Posterior vena cava (tissue), 2 donors: ENCODE measurements at places on chromosomes 1 and 21. TPM values are rescaled to one million over a fixed set of nuclear protein-coding genes. Genes with fewer than 3 reads are reported as not detected.

The RPE65 gene
- total RNA-seq: not detected

The SYT6 gene
- total RNA-seq: not detected

The GJA5 gene
- 16.3 TPM for total RNA-seq

The AMPD1 gene
- total RNA-seq: not detected

The CRYBG2 gene
- not detected for total RNA-seq

The KRTAP21-2 gene
- not detected for total RNA-seq

The AGTRAP gene
- total RNA-seq: 39.1 TPM

- no peak for DNase-seq
These were observed at the start of gene B3GALT6 for GRCh38 chr1:1232208-1232795. Gene B3GALT6 (plus strand): TSS chr1:1232237. CDS start chr1:1232279, 42 bp downstream.

DNA sequence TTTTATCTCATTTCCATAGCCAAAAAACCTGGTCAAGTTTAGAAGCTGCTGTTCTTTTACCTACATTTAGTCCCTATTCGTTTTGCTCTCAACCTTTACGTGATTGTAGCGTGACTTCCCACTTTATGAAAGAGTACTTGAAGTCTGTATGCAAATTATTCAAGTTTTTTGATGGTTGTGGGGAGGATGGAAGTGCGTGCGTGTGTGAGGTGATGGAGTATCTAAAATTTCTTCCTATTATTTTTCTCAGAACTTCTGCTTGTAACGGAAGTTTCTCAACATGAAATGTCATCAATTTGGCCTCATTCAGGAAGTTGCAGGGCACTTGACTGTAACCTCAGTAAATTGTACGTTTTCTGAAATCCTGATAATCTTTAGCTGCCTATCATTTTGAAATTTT lies 64.0 kb downstream of the SAMSN1 start:
- DNase-seq: no peak

DNA sequence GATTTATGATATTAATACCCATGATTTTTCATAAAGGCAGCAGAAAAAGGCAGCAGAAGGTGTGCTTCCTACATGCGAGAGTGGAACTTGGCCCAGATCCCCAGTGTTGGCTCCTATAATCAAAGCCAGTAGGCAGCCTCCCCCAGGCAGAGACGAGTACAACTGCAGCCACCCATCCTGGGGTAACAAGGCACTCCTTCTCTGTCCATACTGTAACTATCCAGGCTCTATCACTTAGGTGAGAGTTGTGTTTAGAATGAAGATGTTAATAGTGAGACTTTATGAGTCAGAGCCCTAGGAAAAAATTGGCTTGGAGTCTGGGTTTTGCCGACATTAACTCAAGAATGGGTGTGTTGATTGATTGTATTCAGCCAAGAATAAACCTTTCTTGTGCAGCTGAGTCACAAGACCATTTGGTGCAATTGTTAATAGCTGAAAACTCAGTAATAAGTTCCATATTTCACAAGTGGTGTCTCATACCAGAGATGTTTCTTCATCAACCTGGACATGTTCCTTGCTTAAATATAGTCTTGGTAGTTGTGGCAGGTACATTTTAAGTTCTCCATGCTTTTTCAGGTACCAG lies 322.3 kb downstream of the DUSP10 start:
- DNase-seq: no peak

GRCh38 chr1:246631426-246631825 lies 65.2 kb downstream of the CNST start:
- no peak for DNase-seq

DNA sequence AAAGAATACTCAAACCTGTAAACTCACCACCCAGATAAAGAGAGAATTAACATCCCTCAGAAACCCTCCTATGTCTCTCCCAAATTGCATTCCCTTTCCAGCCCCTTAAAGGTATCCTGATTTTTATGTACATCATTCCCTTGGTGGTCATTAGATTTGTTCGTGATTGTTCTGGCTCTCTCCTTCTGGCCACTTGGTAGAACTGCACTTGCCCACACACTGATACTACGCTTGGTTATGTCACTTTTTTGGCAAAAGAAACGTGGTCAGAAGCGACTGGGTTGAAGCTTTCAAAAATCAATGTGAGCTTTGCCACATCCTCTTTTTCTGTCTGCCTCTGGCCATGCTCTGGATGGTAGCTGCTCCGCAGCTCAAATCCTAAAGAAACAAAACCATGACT lies 76.3 kb downstream of the KRTAP19-8 start:
- DNase-seq: no peak

GRCh38 chr1:18412882-18413353 lies 67.8 kb upstream of the KLHDC7A start:
- no peak for DNase-seq

DNA sequence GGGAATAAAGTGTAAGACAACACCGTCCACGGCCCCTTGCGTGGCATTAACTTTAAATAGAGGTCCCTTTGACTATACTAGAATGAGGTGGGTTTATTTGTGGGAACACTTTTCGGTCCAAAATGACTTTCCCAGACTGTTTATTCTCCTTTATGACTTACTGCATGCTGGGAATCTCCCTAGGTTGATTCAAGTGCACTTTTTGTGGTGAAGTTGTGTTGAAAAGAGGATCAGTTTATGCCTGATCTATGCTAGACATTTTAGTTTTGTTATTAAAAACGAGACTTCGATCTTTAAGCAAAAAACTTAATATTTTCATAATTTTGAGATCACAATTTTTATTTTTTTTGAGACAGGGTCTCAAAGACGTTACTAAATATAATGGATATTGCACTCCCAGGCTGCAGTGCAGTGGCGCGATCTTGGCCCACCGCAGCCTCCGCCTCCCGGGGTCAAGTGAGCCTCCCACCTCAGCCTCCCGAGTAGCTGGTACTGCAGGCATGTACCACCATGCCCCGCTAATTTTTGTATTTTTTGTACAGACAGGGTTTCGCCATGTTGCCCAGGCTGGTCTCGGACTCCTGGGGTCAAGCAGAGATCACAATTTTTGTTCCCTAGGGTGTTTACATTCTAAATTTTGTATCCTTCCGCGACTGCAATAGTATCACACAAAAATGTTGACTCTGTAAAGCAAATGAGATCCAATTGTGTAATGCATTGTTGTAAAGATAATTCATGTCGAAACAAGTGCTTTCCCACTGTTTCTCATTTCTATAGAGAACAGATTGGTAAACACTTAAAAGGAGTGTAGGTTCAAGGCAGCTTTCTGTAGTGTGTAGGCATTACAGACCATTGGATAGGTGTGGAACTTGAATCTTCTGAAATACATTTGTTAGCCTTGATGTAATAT lies 1.6 kb downstream of the CDC42 start:
- no peak for DNase-seq
